Stimulated activated CD8-positive, alpha-beta memory T cell treated with anti-CD3 and anti-CD28 coated beads, Interleukin-7, amount 100 ng/mL, for 1 hour (primary cell): ENCODE measurements at places on chromosomes 2 and 18.

DNA sequence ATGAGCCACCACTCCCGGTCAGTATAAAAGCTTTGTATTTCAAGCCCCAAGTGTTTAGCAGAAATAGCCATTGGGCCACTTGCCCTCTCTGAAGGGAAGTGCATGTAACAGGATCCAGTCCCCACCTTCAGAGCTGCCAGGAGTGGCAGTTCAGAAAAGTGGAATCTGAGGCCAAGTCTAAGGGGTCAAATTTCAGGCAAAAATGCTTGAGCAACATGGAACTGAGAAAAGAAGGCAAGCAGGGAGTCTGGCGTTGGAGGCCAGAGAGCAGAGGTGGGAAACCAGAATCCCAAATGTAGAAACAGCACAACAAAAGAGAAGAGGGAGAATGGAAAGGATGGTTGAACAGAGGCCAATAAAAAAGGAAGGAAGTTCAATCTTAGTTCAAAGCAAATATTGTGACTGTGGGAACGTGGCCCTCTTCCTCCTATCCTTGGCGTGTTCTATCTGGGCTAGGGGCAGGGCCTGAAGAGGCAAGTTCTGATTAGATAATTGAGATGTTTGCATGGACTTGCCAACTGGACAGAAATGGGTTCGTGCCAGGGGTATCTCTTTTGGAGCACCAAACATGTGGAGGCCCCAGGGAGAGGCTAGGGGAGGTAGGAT is 102.2 kb downstream of the AP1S3 start:
- no peak for DNase-seq

- DNase-seq = no peak
Measured at GRCh38 chr18:11523804-11524203, 85.6 kb upstream of the SLC35G4 start.

- DNase-seq = no peak
Measured at GRCh38 chr2:85772019-85772745, 18.4 kb downstream of the ATOH8 start.

- no peak for DNase-seq
Measured at GRCh38 chr2:183283209-183283608, 159.0 kb downstream of the NUP35 start.

DNA sequence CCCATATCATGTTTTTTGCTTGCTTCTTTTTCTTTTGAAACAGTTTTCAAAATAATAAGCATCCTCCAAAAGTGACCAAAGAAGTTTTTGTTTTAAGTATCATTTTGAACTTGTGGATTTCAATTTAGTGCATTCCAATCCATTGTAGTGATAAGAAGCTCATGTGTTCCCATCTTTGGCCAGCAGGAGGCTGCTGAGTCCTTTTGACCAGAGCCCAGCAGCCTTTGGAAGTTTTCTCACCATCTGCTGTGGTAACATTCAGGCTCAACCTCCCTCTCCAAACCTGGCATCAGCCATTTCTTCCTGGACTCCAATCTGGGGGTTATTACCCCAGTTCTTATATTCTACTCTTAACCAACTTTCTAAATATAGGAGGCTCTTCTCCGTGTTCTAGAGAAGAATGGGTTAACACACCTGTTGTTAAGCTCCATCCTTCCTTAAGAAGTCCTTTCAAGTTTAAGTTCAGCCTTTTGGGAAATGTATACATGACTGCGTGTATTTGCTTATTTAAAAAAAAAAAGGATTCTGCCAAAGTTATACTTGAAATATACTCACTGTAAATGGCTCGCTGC is 39.0 kb upstream of the MAL start:
- DNase-seq = no peak

DNA sequence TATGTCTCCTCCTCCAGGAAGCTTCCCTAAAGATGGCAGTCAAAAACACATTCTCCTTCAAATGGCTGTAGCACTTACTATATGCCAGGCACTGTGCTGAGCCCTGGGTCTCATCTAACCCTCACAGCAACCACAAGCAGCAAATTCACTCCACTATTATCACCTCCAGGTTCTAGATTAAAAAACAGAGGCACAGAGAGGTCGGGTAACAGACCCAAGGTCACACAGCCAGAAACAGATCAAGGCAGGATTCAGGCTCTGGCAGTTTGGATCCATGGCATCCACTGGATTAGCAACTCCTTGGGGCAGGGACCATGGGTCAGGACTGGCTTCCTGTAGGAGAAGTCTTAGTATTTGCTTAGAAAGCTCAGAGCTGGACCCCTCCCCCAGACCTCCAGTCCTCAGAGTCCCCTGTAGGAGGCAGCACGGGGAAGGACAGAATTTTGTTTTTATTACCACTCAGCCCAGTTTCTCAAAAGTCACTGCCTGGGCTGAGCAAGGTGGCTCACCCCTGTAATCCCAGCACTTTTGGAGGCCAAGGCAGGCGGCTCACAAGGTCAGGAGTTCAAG is 34.4 kb downstream of the ZFP36L2 start:
- no peak for DNase-seq

- DNase-seq = no peak
Measured at GRCh38 chr18:69898241-69898861, 49.3 kb downstream of the CD226 start.

GRCh38 chr18:47118981-47119380 is 31.3 kb downstream of the HDHD2 start:
- DNase-seq = no peak

DNA sequence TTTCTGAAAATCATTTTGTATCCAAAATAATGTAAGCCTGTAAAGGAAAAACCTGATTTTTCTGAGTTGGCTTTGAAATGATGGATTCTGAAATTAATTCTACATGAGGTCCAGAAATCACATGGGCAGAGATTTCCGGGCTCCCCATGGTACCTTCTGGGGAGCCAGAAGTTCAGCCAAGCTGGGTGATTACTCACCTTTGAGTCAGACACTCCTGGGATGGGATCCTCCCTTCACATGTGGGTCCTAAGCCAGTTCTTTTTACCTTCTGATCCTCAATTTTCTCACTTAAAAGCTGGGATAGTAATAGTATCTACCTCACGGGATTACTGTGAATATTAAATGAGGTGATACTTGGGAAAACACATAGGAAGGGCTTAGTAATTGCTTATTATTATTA is 179.8 kb upstream of the EPAS1 start:
- no peak for DNase-seq

- no peak for DNase-seq
Measured at GRCh38 chr18:57430079-57431001, 4.8 kb upstream of the ONECUT2 start.

DNA sequence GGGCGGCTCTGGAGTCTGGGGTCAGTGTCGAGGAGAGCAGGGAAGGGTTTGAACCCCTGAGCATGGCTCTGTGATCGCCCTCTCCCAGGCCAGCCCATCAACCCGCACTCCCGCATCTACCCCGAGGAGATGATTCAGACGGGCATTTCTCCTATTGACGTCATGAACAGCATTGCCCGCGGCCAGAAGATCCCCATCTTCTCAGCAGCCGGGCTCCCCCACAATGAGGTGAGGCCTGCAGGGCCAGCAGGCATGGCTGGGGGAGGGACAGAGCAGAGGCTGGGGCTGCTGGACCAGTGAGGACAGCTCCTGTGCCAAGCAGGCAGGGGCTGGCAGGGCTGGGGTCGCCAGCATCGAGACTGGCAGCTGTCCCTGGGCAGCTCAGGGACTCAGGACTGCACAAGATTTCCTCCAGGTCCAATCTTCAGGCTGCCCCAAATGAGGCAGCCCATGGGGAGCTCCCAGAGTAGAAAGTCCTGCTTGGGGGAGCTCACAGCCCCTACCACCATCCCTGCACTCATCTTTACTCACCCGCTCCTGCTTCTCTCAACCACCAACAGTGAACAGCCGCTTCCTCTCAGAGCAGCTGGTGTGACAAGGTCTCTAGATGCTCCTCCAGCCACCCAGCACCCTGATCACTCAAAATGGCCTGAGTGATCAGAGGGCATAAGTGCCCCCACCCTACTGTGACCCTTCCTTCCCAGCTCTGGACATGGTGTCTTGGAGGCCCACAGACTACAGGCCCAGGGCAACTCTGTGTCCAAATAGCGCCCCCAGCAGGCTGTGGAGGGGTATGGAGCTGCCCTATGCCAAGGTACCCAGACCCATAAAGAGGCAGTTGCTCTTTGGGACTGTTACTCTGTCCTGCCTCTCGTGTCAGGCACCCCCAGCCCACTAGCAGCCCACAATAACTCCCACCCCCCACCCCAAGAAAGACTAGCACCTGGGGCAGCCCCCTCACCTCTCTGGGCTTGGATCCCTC is 18.3 kb upstream of the ANKRD53 start:
- no peak for DNase-seq

DNA sequence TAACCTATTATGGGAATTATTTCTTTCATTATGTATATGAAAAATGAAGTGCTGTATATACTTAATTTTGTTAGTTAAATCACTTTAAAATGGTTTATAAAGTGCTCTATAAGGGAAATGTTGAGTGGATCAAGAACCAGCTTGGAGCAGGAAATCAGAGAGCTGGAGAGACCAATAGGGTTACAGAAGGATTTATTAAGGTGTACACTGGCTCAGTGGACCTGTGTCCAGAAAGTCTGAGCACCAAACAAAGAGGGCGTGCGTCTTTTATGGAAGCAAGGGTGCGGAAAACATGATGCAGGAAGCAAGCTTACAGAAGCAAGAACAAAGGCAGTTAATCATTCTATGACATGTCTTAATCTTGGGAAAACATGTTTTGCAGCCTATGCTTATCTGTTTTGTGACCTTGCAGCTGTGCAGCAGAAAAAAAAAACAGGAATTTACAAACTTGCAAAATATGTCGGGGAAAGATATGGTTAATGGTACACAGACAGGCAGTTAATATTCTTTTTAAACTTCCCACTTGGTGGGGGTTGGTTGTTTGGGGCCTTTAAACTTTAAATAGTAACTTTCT is 65.2 kb upstream of the SLC35G4 start:
- no peak for DNase-seq

DNA sequence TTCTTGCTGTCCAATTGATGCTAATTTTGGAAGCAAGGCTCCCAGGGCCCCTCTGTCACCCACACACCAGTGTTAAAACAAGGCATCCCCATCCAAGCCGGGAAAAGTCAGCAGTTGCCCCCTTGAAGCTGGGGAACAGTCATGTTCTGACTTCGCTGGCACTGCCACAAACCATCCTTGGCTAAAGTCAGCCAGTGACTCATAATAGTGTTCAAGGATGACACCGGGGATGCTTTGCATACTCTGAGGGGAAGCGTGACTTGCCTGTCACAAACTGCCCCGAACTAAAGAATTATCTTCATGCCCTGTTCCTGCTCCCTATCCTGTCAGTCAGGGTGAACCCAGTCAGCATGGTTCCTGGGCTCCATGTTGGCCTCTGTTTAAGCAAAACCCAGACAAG is 37.0 kb downstream of the TGFA start:
- DNase-seq = no peak

GRCh38 chr2:63013438-63013837 is 37.2 kb upstream of the OTX1 start:
- DNase-seq = no peak

DNA sequence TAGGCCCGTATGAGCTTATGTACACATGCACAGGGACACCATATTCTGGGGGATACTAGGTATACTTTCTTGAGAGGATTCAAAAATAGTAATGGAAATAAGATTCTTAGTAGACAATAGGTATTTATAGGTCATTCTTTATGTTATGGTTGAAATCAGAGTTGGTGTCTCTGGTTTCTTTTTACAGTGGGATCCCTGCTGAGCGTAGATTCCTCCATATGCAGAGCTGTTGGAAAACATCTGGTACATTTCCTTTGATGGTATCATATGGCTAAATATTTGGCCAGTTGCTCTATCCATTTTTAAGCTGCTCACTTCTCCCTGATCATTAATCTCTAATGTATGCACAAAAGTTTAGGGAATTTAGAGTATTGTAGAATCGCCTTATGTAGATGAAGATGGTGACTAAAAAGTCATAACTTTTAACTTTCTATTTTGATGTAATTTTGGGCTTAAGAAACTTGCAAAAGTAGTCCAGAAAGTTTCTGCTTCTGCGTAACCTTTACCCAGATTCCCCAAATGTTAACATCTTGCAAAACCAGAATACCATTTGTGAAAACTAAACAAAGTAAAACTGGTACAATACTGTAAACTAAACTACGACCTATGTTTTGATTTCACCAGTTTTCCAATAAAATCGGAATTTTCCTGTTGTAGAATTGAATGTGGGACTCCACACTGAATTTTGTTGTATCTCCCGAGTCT is 5.4 kb downstream of the ARHGAP28 start:
- no peak for DNase-seq

DNA sequence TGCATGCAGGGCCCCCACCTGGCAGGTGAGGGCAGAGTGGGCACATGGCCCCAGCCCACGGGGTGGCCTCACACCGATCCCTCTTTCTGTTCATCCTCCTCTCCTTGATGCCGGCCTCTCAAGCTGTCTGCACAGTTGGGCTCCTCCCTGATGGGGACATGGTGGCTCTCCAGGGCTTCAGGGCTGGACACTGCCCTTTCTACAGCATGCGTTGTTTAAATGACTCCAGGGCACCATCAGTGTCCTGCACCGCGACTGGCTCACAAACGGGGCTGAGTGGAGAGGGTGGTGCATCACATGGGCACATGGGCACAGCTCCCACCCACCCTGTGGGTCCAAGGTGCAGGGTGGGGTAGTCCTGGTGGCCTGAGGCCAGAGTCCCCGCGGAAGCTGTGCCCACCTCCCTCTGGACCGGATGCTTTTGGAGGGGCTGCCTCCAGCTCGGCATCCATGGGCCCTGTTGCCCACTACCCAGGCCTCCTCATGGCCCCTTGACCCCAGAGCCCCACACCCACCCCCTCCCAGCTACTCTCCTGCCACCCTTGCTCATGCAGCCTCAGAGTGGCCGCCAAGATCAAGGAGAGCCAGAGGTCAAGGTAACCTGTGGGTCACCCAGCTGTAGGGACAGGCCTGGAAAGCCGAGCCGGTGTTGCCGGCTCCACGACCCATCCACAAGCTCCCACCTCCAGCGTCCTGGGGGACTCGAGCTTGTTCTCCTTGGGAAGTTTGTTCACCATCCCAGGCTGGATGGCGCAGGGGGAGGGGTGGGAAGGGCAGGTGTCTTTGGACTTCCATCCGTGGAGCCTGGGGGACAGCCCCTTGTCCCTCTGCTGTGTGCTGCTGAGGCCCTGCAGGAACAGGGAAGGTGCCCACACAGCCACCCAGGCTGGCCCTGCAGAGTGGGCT is 12.3 kb upstream of the SNED1 start:
- DNase-seq = no peak

DNA sequence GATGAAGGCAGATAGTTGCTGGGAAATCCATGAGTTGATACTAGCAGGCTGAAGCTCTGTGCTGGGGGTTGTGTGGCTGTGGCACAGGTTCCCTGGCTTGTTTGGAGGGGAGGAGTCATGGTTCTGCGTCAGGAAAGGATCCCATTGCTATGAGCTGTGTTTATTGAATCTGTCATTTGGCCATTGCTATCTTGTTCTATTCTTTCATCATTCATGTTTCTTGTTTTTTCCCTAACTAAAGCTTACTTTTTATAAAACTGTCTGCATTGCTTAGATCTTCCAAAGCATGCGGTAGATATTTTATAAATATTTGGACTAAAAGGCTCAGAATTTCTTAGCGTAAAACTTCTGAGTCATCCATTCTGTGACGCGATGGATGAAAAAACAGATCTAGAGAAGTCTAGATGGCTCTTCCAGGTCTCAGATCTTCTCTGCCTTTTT is 335.3 kb downstream of the PTPRM start:
- no peak for DNase-seq

DNA sequence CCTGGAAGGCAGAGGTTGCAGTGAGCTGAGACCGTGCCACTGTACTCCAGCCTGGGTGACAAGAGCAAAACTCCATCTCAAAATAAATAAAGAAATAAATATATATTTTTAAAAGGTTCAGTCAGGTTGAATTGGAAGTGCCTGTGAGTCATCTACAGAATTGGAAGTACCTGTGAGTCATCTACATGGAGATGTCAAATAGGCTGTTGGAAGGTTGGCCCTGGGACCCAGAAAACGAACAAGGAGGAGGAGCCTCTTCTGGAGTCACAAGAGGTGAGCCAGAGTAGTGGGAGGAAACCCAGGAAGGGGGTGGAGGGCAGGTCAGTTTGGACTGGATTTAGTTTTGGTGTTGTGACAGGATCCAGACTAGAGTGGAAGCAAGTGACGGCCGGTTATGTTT is 15.2 kb upstream of the SCYGR1 start:
- DNase-seq = no peak
